ENCODE measurements at places on chromosomes 11 and 22.

GRCh38 chr11:108703916-108704315 lies 39.0 kb downstream of the DDX10 start:
- DNase-seq, result no peak

DNA sequence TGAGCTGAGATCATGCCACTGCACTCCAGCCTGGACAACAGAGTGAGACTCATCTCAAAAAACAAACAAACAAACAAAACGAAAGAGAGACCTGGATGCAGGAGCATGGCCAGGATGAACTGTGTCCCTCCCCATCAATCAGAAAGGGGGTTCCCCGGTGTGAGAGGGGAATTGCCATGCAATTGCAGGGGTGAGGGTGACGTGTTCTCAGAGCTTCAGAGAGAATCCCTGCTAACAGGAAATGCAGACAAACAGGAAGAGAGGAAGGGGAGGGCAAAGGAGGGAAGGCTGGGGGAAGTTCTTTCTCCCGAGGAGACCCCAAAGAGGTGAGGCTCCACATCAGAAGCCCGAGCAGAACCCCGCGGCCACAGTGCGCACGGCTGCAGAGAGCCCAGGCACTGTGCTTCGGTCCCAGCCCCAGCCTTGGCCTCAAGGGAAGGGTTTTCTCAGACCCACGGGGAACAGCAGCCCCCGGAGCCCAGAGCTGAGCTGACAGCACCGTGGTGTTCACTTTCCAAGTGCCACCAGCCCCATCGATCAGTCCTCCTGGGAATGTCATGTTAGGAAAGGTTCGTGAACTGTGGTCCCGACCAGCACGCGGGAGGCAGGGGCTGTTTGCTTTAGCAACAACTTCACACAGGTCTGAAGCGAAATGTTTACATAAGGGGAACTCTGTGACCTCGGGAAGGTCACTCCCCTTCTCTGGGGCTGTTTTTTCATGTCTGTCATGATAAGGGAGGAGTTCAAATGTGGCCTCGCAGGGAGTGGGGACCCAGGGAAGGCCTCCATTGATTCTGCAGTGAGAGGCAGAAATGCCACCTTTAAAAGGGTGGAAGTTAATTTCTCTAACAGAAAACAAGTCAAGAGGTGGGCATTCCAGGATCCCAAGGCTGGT lies 108.0 kb upstream of the ANO1 start:
- no peak for DNase-seq

DNA sequence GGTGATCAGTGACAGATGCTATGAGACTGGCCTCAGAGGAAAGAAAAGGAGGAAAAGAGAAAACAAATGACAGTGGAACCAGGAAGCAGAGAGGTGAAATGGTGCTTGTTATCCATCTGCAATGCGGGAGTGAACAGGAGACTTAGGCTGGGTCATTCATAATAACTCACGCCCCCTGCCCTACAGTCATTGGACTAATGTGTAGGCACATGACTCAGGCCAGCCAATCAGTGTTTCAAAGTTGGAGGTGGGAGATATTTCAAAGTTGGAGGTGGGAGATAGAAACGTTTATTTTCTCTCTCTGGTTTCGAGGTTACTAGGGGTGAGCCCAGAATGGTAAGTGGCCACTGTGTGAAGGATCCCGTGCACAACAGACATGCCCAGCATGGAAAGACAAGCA lies 30.3 kb downstream of the SLC22A6 start:
- DNase-seq, result no peak

DNA sequence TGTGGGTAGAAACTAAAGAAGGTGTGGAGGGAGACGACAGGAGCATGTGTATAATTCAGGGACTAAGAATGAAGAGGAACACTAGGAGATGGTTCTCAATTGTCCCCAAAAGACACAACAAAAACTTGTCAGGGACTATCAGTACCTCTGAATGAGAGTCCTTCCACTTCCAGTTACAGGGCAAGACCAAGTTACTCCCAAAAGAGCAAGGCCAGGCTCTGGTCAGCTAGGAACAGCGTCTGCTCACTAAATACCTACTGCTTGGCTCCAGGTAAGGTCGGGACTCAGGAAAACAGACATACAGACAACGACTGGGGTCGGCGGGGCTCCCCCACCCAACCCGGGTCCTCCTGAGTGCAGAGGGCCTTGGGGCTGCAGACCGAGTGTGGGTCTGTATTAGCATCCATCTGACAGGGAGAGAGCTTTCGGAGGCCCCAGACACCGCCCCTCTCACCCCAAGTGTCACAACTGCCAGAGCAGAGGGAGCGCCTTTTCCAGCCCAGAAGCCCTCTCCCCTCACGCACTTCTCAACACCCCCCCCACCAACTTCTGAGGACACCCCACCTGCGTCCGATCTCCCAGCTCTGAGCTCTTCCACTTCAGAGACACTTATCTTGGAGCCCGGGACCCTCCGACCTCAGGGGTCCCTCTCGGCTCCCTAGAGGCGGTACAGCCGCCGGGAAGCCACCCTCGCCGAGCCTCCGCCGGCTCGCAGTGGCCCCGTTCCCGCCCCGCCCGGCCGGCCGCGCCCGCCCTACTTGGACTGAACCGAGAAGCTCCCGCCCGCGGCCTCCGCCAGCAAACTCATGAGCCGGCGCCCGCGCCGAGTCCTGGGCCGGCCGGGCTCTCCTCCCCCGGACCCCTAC lies 522 bp downstream of the RHOG start:
- no peak for DNase-seq

DNA sequence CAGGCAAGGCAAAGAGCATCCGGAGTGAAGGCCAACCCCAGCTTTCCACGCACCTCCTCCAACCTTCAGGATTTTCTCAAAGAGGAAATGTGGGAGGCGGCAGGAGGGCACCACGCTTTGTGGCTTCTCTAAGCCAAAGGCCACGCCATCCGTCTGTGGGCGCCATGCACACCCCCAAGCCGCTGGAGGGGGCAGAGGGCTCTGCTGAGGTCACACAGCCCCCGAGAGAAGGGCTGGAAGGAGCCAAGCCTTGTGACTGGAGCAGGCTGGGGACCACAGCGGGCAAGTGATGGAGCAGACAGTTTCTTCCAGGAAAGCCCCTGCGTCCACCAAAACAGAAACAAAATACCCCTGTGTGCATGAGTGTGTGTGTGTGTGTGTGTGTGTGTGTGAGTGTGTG lies 527.4 kb downstream of the BRD1 start:
- DNase-seq, result no peak

- DNase-seq, result peak; percentile 62
These were observed at the start of gene CHCHD10 for GRCh38 chr22:23767673-23768548. Gene CHCHD10, minus strand, starts transcription at chr22:23767972. Its CDS starts 98 bp downstream, at chr22:23767874.

DNA sequence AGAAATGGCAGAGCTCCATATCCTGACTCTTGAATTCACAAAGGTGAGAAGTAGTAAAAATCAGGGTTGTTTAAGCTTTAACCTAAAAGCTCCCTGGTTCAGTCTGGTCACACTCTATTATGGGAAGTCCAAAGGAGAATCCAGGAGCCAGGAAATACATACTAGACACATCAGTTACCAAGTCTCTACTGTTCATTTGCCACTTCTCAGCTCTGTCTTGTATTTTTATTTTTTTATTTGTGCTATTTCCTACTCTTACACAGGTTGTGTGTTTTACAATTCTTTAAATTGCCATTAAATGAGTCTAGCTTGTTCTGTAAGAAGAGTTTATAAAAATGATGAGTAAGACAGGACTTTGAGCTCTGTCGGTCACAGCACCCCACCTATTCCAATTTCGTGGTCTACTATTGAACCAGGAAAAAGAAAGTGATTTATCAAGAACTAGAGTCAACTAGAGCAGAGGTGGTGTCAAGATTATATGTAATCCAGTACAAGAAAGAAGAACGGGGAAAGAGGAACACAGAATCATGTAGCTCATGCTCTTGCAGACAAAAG lies 9.7 kb downstream of the MS4A12 start:
- no peak for DNase-seq

DNA sequence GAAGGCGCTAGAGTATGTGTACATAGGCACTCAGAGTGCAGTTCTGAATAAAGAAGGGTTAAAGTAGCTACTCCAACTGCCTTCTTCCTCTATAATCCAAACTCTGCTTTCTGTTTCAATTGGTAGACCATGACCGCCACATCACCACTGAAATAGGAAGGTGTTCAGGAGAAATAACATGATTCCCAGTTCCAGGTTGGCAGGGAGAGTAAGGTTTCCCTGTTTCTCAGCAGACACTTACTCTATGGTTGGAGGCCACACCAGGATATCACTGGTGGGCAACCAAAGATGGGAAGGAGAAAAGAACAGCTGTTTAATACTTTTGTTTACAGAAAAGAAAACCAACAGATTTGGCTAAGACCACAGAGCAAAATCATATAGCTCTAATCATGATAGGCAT lies 37.9 kb downstream of the PAK1 start:
- no peak for DNase-seq

- no peak for DNase-seq
These were observed 14.5 kb downstream of the LRP4 start for GRCh38 chr11:46903846-46904245.

- DNase-seq, result peak; percentile 87
These were observed 46.1 kb upstream of the LINC01488 start for GRCh38 chr11:69435161-69435986.

- DNase-seq, result no peak
These were observed 20.0 kb downstream of the ADAMTS8 start for GRCh38 chr11:130408401-130408890.

- DNase-seq, result no peak
These were observed 5.4 kb downstream of the TANGO2 start for GRCh38 chr22:20026204-20026908.

GRCh38 chr11:56885177-56885576 lies 103.5 kb upstream of the OR5AK2 start:
- peak; percentile 22 for DNase-seq

DNA sequence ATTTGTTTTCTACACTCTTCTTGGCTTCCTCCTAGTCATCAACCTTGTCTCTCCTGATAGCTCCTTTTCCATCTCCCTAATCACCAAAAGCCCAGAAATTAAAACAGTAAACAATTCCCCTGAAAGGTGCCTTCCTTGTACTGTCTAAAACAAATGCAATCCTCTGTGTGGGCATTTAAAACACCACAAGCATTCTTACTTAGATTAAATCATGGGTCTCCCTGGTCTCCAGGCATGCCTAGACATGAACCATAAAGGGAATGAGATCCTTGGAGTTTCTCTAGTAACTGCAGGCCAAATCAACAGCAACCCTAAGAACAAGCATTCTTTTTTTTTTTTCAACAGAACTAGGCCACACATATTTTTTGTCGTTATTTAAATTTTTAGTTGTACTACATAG lies 1.9 kb downstream of the BTG4 start:
- DNase-seq, result no peak

GRCh38 chr11:71332447-71332846 lies 80.1 kb upstream of the SHANK2 start:
- no peak for DNase-seq

DNA sequence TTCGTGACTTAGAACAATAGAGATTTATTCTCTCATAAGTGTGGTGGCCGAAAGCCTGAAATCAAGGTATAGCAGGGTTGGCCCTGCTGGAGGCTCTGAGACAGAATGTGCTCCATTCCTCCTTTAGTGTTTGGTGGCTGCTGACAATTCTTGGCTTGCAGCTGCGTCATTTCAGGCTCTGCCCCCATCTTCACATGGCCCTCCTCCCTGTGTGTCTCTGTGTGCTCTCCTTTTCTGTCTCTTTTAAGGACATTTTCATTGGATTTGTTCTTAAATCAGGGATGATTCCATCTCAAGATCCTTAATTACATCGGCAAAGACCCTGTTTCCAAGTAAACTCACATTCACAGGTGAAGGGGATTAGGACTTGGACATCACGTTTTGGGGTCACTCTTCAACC lies 10.2 kb upstream of the APOL6 start:
- no peak for DNase-seq

- no peak for DNase-seq
These were observed 3.6 kb downstream of the LDLRAD3 start for GRCh38 chr11:35947437-35947836.

- no peak for DNase-seq
These were observed 2.5 kb upstream of the FXYD6 start for GRCh38 chr11:117878939-117879475.

DNA sequence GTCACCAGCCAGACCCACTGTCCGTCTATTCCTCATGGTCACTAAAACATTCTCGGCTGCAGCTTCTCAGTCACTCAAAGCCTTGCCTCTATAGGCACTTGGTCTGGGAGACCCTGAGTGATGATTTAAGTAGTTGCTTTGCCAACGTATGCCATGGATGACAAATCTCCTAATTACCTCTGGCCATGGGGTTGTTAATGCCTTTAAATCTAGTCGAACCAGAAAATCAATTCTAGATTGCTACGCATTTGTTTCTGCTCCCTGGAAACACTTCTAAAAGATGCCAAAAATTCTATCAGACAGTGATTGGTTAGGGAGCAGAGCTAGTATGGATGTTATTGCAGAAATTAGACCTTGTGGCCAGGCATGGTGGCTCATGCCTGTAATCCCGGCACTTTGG lies 57.0 kb upstream of the RTL6 start:
- DNase-seq, result no peak

DNA sequence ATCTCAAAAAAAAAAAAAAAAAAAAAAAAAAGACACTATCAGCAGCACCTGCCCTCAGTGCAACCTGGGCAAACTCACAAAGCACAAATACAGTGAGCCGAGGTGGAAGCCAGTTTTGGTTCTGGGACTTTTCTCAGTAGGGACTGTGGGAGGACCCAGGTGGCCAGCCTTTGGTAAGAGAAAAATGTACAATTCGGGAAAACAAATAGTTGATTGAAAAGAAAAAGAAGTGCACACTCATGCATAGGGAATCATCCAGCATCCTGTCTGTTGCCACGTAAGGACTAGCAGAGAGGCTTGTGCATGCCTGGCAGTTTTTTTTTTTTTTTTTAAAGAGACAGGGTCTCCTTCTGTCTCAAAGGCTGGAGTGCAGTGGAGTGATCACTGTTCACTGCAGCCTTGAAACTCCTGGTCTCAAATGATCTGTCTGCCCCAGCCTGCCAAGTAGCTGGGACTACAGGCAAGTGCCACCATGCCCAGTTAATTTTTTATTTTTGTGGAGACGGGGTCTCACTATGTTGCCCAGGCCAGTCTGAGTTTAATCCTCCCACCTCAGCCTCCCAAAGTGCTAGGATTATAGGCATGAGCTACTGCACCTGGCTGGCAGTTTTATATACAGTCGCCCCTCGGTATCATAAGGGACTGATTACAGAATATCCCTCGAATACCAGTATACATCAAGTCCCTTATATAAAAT lies 36.7 kb downstream of the TPST2 start:
- DNase-seq, result peak; percentile 79

DNA sequence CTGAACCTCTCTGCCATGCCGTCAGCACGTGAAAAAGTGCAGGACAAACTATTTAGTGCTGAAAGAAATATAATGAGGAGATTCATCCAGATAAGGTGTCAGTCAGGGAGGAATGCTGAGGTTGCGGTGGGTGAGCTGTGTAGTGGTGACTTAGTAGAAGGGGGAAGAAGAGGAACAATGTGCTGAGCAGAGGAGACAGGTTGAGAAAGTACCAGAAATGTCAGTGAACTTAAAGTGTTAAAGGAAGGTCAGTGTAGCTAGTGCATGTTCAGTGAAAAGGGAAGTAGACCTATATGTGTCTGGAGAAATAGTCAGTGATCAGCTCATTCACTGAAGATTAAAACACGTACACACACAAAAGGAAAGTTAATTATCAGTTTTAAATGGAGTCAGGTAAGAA lies 237.6 kb upstream of the CCDC179 start:
- DNase-seq, result no peak

GRCh38 chr11:75283391-75283931 lies 42.9 kb downstream of the TPBGL start:
- no peak for DNase-seq
